ENCODE measurements at places on chromosomes 7 and 10.

DNA sequence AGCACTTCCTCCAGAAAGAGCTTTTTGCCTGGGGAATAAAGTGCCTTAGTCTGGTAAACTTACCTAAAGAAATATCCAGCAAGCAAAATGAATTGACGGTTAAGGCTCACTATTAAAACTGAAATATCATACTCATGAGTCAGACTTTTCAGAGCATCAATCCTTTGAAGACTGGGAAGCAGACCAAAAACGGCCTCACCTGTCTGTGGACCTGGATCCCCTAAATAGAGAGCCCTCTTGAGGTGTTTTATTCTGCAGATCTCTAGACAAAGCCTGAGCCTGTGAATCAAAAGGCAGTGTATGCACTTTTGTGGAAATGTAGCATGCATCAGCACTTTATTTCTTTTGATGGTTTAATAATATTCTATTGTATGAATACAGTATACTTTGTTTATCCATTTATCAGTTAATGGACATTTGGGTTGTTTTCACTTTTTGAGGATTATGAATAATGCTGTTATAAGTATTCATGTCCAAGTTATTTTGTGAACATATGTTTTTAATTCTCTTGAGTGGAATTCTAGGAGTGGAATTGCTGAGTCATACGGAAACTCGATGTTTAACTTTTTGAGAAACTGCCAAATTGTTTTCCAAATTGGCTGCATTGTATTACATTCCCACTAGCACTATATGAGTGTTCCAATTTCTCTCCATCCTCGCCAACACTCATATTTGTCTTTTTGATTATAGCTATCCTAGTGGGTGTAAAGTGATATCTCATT lies 449.0 kb upstream of the IGFBP3 start:
- DNase-seq, result no peak

GRCh38 chr10:7956508-7956907 lies 98.0 kb upstream of the GATA3 start:
- no peak for DNase-seq

DNA sequence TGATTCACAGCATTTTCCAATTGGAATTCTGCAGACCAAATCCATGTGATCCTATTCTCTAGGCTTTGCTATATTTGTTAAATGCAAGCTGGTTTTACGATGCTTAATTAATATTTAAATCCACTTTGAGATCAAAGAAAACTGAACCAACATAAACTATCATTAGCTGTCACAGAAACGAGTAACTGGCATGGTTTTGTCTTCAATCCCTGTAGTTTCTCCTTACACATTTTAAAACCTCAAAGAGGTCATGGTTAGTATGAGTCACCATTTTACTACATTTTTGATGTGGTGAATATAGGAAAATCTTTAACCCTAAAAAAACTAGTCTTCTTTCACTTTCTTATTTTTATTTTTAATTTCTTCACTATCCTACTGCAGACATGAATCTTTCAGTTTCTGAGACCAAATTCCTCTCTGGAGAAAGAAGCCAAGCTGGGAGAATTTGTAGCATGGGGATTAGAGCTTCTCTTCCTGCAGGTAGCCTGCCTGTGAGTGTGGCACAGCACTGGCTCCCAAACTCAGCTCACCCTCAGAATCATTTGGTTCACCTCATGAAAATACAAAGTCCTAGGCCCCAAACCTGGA lies 8.7 kb upstream of the LIPM start:
- no peak for DNase-seq

GRCh38 chr10:124608093-124608721 lies 136.0 kb downstream of the FAM53B start:
- no peak for DNase-seq

- no peak for DNase-seq
Observed at GRCh38 chr10:109726473-109726872, 196.8 kb downstream of the XPNPEP1 start.

GRCh38 chr7:1918881-1919525 lies 248.9 kb downstream of the ELFN1 start:
- DNase-seq, result no peak

DNA sequence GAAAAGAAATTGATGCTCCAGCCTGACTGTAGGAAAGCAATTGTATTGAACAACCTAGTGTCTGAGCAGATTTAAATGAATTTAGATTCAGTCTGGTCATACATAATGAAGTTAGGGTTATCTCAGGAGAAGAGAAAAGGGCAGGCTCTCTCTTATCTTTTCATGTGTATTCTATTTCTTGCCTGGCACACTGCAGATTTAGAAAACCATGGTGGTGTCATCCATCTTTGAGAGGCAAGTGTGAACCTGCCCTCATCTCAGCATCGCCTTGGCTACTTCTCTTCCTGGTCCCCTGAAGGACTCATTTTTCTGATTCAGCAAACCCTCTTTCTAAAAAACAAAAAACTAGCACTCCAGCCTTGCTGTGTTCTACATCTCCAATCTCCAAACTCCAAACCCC lies 137.7 kb downstream of the LRRC4 start:
- DNase-seq, result no peak

- DNase-seq, result no peak
Observed at GRCh38 chr10:58453105-58453504, 59.6 kb upstream of the BICC1 start.

- no peak for DNase-seq
Observed at GRCh38 chr10:69503001-69503895, 52.0 kb downstream of the TSPAN15 start.

DNA sequence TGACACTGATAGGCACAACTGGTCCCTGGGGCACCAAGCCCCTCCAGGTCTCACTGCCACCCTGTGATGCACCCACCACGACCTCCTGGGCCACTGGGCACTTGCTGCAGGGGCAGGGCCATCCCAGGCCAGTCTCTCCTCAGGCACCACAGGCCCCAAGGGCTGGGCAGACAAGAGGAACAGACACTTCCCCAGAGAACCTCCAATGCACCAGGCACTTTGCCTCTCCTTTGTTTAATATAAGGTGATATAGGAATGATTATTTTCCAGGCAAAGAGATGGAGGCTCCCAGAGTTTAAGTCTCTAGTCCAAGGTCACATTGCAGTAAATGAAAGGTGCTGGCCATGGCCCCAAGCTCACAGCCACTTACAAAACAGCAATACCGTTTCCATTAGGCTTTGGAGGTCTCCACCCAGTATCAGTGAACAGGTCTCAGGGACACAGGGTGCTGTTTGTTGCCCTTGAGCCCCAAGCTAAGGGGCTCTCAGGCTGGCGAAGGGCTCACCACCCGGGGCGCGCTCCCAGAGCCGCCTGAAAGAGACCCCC lies 4.5 kb downstream of the DEPP1 start:
- DNase-seq, result no peak

DNA sequence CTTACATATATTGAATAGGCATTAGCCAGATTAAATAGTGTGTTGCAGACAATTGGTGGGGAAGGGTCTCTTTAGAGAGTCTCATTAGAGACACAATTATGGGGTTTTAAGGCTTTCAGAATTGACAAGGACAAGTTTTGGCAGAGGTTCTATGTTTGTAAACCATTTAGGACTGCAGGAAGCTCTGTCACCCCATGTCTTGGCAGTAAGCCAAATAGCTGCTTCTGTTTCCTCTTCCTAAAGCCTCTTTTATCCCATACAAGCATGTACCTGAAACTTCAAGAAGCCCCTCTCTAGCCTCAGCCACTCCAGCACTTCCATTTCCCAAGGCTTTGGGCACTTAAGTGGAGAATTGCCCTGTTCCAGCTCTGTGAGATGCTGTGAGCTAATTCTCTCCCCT lies 21.8 kb upstream of the LRRC4 start:
- DNase-seq, result no peak

GRCh38 chr7:37411444-37412034 lies 37.1 kb downstream of the ELMO1 start:
- no peak for DNase-seq

DNA sequence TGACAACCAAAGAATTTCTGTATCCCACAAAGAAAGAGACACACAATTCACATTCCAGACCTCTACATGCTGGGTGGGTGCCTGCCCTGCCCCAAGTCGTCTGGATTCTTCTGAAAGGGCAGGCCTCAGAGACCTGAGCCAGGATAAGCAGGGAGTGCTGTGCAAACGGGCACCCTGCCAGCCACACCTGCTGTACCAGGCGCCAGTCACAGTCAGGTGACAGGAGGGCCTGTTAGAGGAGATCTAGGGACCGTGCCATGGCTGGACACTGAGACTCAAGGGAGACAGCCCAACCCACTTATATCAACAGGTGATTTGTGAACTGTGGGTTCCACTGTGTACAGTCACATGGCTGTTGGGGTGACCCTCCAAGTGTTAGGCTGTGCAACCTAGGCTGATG lies 103.1 kb upstream of the AFAP1L2 start:
- no peak for DNase-seq

DNA sequence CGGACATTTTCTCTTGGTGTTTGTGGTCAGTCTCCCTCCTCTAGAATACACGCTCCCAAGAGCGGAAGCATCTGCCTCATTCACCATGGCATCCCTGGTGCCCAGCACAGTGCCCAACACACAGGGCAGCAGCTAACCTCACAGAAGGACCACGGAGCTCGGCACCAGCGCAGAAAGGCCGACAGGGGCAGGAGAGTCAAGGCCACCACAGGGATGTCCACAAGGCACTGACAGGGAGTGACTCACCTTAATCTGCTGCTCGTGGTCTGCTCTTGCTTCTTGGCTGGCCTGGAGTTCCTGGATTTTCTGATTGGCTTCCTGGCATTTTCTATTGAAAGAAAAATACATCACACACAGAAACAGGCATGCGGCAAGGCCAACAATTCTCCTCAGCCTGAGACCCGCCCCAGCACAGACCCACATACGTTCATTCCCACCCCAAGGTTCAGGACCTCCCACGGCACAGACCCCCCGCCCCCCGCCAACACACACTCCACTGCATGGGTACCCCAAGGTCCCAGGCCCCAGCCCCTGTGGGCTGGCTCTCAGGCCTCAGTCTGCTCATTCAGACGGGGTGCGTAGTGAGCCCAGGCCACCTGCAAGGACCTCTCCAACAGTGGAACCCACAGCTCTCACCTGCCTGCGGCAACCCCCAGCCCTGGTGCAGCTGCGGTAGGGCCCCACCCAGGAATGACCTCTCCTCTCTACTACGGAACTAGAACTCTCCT lies 14.9 kb downstream of the MAD1L1 start:
- DNase-seq, result no peak

DNA sequence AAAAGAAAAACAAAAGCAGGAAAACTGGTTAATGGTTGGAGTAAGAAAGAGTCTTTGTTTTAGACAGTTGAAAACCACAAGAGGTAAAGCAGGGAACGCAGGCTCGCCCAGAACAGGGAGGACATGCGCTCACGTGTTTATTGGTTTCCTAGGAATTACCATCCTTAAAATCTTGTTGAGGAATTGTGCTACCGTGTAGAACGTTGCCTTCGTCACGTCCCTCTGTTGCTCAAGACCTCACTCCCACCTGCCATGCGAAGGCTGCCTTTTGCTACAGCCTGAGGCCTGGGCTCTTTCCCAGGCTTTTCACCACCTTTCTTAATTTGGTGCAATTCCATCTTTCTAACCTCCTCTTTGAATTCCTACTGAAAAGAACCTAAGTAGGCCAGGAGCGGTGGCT lies 61.6 kb upstream of the CAMK1D start:
- DNase-seq, result no peak

Data from effector CD8-positive, alpha-beta T cell (primary cell).